ENCODE measurements at places on chromosomes 12 and 14.

DNA sequence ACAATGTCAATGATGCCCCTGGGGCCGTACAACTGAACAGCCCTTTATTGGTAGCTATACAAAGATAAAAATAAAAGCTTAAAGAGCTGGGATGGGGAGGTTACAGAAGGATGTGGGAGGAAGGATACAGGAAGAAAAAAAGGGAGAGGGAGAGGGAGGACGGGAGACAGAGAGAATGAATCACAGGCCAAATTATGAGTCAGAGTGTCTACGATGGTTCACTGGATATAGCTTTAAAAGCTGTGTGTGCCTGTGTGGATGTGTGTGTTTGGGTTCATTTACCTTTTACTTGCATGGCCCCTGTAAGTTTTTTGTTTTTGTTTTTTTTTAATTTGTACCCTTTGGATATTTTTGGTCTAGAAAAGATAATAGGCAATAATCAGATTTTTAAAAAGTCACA, 111.9 kb downstream of the CCDC60 start:
- no peak for DNase-seq

DNA sequence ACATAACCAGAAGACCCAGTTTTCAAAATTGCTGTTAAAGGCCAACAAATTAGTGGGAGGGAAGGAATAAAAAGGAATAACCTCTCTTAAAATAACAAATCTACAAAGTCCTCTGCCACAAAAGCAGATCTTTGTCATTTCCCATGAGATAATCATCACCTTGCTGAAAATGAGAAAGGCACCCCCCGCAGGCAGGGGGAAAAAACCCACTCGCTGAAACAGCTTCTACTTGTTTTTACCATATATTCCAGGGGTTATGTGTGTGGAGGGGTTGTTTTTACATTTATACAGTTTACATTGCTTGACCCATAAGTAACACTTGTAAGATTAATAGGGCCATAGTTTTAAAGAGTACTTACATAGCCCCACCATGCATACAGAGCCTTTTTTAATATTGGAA, 131.0 kb downstream of the PRICKLE1 start:
- no peak for DNase-seq

DNA sequence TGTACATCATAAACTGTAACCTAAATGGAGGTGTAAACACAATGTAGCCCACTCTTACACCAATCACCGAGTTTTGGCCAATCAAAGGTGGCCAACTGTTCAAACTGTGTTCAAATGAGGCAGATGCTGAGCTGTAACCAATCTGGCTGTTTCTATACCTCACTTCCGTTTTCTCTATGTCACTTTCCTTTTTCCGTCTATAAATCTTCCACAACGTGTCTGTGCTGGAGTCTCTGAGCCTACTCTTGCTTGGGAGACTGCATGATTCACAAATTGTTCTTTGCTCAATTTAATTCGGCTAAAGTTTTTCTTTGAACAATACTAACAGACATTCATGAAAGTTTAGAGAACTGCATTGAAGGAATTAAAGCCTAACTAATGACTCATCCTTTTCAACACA, 547.1 kb upstream of the USP15 start:
- DNase-seq: no peak

- DNase-seq: no peak
Measured at GRCh38 chr14:100393906-100394732, 71.0 kb downstream of the SLC25A47 start.

DNA sequence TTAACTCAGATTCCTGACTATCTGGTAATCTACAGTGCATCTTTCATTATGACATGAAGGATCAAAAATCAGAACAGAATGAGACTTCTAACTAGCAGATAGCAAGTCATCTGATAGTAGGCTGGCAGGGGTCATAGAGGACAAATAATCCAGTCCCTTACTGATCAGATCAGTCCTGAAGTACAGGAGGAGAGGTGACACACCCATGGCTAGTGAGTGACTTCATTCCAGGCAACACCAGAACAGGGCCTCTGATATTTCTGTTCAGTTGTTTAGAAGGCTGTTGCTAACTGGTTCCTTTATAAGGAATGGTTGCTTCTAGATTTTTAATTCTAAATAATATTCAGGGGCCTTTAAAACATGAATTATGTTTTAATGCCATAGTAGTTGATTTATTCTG, 222.1 kb downstream of the NTF3 start:
- DNase-seq: no peak

GRCh38 chr12:122081697-122082221, 3.2 kb downstream of the MLXIP start:
- peak; percentile 75 for DNase-seq

GRCh38 chr12:114396869-114397719, 8.8 kb downstream of the TBX5 start:
- no peak for DNase-seq

- DNase-seq: no peak
Measured at GRCh38 chr12:128977441-128977840, 124.2 kb downstream of the GLT1D1 start.

DNA sequence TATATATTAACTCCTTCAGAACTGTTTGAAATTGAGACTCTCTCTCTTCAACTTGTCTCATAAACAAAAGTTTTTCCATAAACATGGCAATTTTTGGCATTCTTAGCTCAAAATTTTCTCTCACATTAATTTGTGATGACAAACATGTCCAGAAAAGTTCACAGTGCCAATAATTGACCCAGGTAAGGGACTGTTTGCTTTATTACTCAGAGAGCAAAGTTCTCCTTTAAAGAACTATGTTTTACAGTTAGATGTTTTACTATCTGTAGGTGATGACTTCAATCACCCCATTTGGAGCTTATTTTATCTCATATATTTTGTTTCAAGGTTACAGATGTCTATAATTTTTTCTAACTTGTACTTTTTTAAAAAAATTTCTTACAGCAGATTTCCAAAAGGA, 855.6 kb downstream of the SLC16A7 start:
- DNase-seq: no peak

GRCh38 chr14:101973356-101973755, 9.0 kb downstream of the DYNC1H1 start:
- peak; percentile 65 for DNase-seq

- no peak for DNase-seq
Measured at GRCh38 chr14:99426265-99426664, 54.4 kb downstream of the SETD3 start.

DNA sequence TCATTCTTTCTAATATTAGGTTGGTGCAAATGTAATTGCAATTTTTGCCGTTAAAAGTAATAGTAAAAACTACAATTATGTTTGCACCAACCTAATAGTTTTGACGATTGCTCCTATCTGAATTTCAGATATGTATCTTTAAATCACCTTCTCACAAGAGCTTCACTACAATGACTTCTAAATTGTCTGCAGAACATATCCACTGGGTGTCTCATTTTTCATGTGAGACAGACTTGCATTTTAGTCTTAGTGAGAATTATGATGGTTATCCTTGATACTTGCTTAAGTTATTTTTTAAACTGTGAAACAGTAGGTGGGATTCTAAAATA, 84.6 kb downstream of the ITPR2 start:
- no peak for DNase-seq

DNA sequence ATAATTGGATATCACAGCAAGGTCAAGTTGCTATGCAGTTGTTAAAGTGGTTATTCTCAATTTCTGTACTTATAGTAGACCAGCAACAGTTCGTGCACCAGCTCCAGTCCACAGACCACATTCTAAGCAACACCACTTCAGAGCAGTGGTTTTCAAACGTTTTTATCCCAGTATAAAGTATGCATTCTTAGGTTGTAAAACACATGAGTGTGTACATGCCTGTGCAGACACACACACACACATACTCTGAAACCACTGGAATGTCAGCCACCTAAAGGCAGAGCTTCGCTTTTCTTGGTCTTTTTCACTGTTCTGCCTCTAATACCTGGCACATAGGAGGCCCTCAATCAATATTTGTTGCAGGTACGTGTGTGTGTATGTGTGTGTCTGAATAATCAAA, 22.2 kb upstream of the C12orf71 start:
- DNase-seq: no peak

DNA sequence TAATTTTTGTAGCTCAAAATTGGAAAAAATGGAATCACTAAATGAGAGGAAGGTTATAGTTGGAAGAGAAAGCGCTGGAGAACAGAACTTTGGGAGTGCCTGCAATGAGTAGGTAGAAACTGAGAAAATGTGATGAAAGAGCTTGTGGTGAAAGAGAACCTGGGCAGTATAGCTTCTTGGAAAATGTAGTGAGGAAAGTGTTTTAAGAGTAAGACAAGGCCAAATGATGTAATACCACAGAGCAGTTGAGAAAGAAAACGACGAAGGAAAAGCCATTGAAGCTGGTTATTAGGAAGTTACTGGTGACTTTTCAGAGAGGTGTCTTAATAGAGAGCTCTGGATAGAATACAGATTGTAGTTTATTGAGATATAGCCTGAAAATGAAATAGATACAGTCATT, 255.3 kb downstream of the AEBP2 start:
- no peak for DNase-seq

DNA sequence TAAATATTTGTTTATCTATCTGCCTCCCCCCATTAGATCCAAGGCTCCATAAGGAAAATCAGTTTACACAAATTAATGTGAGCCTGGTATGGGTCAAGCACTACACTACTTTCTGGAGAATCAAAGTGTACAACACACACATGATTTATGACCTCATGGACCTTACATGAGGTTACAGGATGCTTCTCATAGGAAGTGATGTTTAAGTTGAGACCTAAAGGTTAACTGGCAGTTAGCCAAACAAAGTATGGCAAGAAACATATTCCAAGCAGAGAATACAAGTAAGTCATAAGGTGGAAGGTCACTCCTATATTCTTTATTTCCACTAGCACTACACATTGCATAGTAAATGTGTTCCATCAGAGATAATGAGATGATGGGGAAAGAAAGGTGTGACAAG, 39.2 kb downstream of the OSBPL8 start:
- no peak for DNase-seq

GRCh38 chr12:98763656-98764055, 118.6 kb downstream of the APAF1 start:
- DNase-seq: no peak

DNA sequence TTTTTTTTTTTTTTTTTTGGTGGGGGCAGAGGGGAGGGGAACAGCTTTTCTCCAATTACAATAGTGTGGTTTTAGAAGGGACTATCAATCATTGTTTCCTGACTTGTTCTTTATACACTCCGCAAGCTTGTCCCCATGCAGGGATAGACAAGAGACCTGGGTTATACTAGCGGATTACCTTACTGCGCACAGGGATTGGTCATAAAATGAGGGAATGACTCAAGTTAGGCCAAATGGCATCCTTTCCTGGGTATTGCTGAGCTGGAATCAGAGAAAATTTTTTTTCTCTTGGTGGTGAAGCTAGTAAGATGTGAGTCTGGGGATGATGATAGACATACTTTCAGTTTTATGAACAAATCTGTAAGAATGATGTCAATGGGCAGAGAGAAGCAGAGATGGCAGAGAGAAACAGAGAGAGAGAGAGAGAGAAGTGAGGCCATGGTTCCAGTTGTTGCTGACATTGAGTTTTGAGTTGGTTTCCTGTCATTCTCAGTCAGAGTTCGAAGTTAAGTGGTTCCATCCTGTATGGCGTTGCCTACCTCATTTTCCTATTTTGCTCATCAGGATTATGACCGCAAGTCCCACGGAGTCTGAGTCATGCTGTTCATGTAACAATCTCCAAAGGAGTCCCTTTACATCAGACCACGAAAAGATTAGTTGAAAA, 59.1 kb upstream of the OTOGL start:
- no peak for DNase-seq

- no peak for DNase-seq
Measured at GRCh38 chr14:97380539-97380941, 583.4 kb downstream of the VRK1 start.

GRCh38 chr14:20295067-20295466, 10.7 kb downstream of the TTC5 start:
- peak; percentile 12 for DNase-seq

DNA sequence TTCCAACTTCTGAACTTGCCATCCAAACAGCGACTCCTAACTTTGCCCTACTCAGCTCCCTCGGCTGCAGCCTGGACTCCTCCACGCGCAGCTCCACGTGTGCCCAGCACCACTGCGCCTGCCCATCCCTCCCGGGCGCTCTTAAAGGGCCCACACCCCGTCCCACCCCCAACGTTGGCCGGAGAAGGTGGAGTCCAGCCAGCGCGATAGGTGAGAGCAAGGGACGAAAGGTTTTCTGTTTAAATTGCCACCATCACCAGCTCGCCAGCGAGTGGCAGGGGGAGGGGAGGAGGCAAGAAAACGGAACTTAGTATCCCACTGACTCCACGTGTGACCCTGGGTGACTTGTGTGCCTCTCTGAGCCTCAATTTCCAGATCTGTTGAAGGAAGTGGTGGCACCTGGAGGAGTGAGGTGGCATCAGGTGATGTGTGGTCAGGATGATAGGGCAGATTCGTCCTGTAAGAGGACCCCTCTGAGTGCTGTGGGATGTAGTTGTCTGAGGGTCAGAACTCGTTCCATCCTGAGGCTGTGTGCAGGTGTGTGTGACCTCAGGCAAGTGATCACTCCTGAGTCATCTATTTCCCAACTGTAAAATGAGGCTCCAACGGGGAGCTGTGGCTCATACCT, 59.7 kb downstream of the TRPV4 start:
- no peak for DNase-seq

DNA sequence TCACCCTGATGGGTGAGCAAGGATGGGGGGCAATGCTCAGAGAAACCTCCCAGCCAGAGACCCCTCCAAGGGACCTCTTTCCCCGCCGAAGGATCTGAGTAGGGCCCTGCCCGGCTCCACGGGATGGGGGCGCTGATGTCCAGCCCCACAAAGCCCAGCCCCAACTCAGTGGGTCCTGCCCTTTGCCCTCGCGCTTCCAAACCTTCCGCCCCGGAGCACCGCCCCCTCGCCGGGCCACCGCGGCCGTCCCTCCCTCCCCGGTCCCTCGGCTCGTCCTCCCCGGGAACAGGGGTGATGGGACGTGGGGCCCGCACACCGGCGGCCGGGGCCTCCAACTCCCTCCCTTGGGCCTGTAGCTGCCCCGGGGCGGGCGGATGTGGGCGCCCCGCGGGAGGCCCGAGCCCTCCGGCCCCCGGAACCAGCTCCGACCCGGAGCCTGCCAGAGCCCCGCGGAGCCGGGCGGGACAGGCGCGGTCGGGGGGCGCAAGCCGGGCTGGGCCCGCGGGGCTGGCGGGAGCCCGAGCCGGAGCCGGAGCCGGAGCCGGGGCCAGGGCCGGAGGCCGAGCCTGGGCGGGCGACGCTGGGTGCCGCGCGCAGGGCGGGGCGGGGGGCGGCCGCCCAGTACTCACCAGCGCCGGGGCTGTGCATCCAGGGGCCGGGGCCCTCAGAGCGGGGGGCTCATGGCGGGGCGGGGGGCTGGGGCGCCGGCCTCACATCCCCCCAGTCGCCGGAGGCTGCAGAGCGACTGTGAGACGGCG, 386 bp downstream of the HDAC7 start:
- peak; percentile 47 for DNase-seq

Data from CD14-positive monocyte (primary cell).